ENCODE measurements at places on chromosomes 1 and 21. TPM values are rescaled to one million over a fixed set of nuclear protein-coding genes. Genes with fewer than 3 reads are reported as not detected.

- DNase-seq: no peak
- H3K36me3 ChIP-seq: peaks cover 53% of the 10 kb centered on the region
- no peaks in the 10 kb centered on the region for H3K4me1 ChIP-seq
- no peak overlapping the region for H3K27ac ChIP-seq
These were observed 9.8 kb downstream of the MTOR start for GRCh38 chr1:11252538-11252937.

GRCh38 chr1:162195567-162195966 lies 126.1 kb downstream of the NOS1AP start:
- H3K36me3 ChIP-seq: no peaks in the 10 kb centered on the region
- DNase-seq: no peak
- H3K4me1 ChIP-seq: peaks cover 4% of the 10 kb centered on the region
- no peak overlapping the region for H3K4me3 ChIP-seq
- H3K27me3 ChIP-seq: no peaks in the 10 kb centered on the region

DNA sequence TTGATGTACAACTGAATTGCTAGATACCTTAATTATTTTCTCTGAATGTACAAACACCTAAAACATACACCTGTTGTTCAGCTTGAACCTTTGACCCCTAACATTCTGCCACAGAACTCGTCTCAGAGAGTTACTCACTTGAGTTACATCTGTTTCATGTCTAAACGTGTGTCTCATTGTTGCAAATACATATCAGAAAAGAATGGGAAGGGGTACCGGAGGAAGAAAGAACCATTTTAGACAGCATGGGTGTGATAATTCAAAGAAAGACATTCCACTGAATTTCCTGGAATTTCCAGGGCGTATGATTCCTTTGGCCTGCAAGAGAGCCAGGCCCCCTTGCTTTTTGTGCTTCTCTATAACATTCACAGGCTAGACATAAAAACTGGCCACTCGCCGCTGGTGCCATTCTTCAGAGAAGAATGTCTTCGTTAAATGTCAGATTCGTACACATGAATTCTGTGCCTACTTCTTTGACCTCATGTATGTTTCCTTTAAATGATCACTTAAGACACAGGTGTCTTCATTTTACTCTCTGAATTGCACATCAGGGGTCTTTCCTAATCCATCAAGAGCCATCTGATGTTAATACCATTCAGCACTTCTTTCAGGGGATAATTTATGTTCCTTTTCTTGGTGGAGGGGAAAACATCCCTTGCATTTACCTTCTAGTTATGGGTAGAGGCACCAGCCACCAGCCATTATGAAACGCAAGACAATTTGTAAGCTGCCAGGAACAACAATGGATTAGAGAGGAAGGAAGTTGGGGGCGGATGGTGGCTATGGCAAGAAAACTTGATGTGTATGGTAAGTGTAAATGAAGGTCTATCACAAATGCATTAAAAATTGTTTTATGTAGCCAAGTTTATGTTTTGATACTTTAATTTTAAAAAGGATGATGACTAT lies 12.7 kb downstream of the ATF3 start:
- H3K4me1 ChIP-seq: no peaks in the 10 kb centered on the region
- no peaks in the 10 kb centered on the region for H3K27me3 ChIP-seq
- H3K27ac ChIP-seq: no peak overlapping the region
- no peaks in the 10 kb centered on the region for H3K36me3 ChIP-seq
- no peak overlapping the region for H3K4me3 ChIP-seq

GRCh38 chr1:42934541-42935312 lies 23.9 kb downstream of the SLC2A1 start:
- no peaks in the 10 kb centered on the region for H3K27me3 ChIP-seq
- no peak for DNase-seq
- H3K4me3 ChIP-seq: no peak overlapping the region
- H3K27ac ChIP-seq: no peak overlapping the region
- peaks cover 15% of the 10 kb centered on the region for H3K36me3 ChIP-seq

Gene PLA2G2A
- not detected for total RNA-seq

DNA sequence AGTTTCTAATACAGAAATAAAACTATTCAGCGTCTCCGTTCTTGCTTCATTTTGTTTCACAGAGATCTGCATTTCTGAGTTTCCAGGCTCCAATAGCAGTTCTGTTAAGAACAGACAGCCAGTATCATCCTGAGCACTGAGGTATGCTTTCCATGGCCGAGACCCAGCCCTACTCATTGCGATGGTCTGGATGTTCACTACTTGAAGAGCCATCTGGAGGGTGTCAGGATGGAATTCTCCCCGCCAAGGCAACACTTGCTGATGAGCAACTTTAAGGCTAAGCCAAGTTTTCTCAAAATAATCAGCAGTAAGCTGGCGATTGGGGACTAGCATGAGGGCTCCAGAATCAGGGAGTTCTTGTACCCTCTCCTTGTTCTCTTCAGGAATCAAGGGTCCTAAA lies 7.7 kb upstream of the BCL2L15 start:
- no peak overlapping the region for H3K4me3 ChIP-seq
- H3K27me3 ChIP-seq: no peaks in the 10 kb centered on the region
- H3K27ac ChIP-seq: no peak overlapping the region
- no peak for DNase-seq
- peaks cover 9% of the 10 kb centered on the region for H3K4me1 ChIP-seq
- peaks cover 19% of the 10 kb centered on the region for H3K36me3 ChIP-seq

Gene FAM131C
- total RNA-seq: 0.97 TPM

Gene RAVER2
- 5.1 TPM for total RNA-seq
